Activated CD4-positive, alpha-beta memory T cell treated with anti-CD3 and anti-CD28 coated beads, Interleukin-2, amount 10 ng/mL, durations not matched to agents 7 days and 5 days (primary cell): ENCODE measurements at places on chromosomes 13 and 19. TPM values are rescaled to one million over a fixed set of nuclear protein-coding genes. Genes with fewer than 3 reads are reported as not detected.

The ZNF468 gene
- 16.0 TPM for total RNA-seq

DNA sequence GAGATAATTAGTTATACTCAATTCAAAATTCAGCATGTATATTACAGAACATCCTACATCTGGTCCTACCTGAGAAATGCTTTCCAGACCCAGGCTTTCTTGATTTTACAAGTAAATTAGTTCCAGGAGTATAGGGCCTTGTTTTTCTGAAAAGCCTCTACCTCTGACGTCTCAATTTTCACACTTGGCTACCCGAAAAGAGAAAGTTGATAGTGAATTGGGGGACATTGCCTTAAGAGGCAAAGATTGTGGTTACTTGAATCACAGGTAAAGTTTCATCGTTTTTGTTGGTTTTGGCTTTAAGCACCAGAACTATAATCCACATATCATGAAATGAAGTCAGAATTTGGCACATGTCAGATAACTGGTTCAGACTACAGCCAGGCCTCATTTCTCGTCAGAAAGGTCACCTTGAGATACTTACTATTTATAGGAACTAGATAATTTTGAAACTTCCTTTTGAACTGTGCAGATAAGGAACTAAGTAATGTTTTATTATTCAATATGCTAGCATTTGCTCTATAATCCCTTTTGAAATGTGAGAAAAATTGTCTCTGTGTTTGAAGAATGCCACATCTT lies 30.8 kb downstream of the FAM124A start:
- no peak for DNase-seq

The ZNF460 gene
- total RNA-seq = 40.0 TPM

GRCh38 chr19:46133101-46133627 lies 8.7 kb upstream of the IGFL3 start:
- no peak for DNase-seq

The C1QTNF9B gene
- not detected for total RNA-seq

The SIGLEC9 gene
- total RNA-seq = 1.1 TPM

GRCh38 chr19:33175156-33175782 lies 18.9 kb upstream of the LRP3 start:
- DNase-seq = no peak

The ZNF579 gene
- 6.6 TPM for total RNA-seq

- DNase-seq = no peak
Observed at GRCh38 chr13:20494656-20495055, 31.0 kb downstream of the CRYL1 start.

- DNase-seq = no peak
Observed at GRCh38 chr13:76937281-76937820, 11.0 kb upstream of the ACOD1 start.

DNA sequence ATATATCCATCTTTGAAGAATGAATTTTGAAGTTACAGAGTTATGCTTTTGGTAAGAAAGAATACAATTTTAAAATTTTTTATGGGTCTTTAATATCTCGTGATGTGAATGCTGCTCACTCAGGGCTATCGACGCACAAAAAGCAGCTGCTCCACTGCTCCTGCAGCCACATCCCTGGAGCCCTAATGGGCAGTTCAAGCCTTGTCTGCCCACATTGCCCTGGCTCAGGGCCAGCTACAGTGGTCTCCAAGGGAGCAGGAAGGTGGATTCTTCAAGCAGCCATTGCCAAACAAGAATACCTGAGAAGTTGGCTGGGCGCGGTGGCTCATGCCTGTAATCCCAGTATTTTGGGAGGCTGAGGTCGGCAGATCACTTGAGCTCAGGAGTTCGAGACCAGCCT lies 85.8 kb downstream of the IPO5 start:
- no peak for DNase-seq

- DNase-seq = no peak
Observed at GRCh38 chr13:19266979-19267378, 85.4 kb upstream of the TUBA3C start.

- no peak for DNase-seq
Observed at GRCh38 chr19:21094347-21095025, 12.5 kb downstream of the ZNF714 start.

The DCT gene
- 0.10 TPM for total RNA-seq

The SMARCA4 gene
- total RNA-seq = 89.8 TPM

The CBARP gene
- total RNA-seq = 0.55 TPM

DNA sequence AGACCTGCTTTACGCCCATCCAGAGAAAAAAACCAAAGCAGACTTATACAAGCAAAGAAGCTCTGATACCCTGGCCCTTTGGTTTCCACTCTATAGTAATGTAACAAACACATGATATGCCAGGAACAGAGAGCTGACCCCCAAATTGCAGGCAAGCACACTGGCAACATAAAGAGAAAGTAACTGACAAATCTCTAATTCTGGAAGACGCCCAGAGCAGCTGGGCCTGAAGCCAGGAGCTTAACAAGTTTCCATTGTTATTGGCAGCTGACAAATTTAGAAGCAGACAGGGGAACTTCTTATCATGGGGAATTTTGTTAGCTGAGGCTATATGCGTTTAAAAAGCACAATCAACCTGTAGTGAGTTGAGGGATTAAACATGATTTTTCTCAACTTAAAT lies 158.0 kb downstream of the DLEU7 start:
- DNase-seq = no peak

The TBXA2R gene
- 0.20 TPM for total RNA-seq

DNA sequence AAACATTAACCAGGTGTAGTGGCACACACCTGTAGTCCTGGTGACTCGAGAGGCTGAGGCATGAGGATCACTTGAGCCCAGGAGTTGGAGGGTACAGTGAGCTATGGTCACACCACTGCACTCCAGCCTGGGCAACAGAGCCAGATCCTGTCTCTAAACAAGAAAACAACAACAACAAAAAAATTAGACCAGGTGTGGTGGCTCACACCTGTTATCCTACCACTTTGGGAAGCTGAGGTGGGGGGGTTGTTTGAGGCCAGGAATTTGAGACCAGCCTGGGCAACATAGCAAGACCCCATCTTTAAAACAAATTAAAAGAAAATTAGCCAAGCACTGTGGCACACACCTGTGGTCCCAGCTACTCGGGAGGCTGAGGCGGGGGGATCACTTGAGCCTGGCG lies 20.8 kb upstream of the PTPRS start:
- no peak for DNase-seq

The UBE2L5 gene
- 0.20 TPM for total RNA-seq

The PROZ gene
- not detected for total RNA-seq

GRCh38 chr13:35836446-35836845 lies 294.7 kb downstream of the DCLK1 start:
- DNase-seq = no peak

DNA sequence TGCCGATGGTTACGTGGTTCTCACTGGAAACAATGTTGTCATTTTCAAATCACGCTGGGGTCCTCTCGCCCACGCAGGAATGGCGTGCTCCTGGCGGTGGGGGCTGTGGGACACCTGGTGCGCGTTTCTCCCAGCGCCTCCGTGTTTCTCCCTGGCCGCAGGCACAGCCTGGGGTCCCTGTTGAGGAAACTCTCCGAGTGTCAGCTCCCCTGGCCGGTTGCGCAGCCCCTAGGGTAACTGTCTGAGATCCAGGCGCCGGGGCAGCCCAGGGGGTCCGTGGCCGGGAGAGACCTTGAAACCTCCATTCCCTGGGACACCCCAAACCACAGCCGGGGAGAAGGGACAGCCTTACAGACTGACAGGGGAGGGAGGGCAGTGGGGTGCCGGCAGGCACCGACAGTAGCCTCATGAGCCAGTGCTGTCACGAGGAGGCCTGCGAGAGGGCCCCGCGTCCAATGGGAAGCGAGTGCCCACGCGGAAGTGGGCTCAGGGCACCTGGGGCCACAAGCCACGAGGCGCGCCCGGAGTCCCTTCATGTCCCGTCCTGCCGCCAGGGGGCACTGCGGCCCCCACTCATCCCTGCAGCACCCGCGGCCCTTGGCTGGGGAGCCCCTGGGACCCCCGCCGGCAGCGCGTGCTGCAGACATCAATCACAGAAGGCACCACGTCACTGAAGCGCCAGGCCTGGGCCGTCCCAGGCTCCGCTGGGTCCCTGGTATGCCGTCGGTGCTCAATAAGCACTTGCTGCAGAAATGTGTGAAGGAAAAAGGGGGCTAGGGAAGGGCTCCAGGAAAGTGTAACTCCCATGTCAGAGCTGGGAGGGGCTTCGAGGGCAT lies 9.5 kb downstream of the ADAMTSL5 start:
- peak; percentile 72 for DNase-seq

- DNase-seq = no peak
Observed at GRCh38 chr19:39939556-39939955, 5.1 kb upstream of the FCGBP start.

The DKKL1 gene
- not detected for total RNA-seq

DNA sequence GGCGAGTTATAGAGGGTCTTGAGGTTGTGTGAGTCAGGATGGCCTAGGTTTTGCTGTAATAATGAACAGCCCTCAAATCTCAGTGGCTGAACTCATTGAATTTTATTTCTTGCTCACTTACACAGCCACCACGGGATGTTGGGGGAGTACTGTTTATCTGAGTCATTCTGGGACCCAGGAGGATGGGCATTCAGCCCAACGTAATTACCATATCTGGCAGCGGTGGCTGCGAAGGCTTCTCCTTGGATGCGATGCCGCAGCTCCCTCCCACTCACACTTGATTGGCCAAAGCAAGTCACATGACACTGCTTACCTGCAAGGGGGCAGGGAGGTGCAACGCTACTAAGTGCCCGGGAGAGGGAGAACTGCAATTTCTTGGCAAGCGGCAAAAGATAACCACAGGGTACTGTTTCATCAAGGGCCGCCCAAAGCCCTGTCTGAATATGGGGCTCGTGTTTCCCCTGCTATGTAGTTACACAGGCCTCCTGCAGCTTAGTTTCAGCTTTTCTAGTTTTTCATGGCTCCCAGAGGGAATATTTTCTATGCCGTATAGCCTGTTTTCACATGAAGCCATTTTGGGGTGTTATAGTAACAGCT lies 19.9 kb downstream of the ZSWIM9 start:
- DNase-seq = peak; percentile 55
